ENCODE measurements at places on chromosomes 12 and 14.

GRCh38 chr12:62621101-62621638 is 154.5 kb downstream of the MON2 start:
- DNase-seq: no peak

- DNase-seq: no peak
These were observed 422.2 kb downstream of the APAF1 start for GRCh38 chr12:99067171-99067785.

DNA sequence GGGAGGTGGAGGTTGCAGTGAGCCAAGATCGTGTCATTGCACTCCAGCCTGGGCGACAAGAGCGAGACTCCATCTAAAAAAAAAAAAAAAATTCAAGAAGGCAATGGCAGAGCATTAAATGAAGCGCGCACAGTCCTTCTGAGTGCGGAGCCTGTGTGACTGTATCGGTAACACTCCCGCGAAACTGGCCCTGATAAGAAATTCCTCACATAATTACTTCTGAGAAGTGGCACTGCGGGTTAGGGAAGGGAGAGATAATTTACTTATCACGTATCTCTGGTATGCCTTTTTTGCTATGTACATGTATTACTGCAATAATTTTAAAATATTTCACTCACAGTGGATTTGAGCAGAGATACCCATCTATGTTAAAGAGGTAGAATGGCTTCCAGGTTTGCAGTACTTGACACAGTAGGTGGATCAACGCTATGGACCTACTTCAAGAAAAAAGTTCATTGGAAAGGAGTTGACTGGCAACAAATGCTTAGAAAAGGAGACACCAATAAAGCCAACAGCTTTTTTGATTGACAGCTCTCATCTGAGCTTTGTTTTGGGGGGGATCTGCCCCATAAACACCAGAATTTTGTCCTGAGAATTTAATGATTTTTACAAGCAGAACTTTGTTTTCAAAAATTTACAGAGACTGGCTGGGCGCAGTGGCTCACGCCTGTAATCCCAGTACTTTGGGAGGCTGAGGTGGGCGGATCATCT is 29.2 kb upstream of the SPTLC2 start:
- DNase-seq: no peak

DNA sequence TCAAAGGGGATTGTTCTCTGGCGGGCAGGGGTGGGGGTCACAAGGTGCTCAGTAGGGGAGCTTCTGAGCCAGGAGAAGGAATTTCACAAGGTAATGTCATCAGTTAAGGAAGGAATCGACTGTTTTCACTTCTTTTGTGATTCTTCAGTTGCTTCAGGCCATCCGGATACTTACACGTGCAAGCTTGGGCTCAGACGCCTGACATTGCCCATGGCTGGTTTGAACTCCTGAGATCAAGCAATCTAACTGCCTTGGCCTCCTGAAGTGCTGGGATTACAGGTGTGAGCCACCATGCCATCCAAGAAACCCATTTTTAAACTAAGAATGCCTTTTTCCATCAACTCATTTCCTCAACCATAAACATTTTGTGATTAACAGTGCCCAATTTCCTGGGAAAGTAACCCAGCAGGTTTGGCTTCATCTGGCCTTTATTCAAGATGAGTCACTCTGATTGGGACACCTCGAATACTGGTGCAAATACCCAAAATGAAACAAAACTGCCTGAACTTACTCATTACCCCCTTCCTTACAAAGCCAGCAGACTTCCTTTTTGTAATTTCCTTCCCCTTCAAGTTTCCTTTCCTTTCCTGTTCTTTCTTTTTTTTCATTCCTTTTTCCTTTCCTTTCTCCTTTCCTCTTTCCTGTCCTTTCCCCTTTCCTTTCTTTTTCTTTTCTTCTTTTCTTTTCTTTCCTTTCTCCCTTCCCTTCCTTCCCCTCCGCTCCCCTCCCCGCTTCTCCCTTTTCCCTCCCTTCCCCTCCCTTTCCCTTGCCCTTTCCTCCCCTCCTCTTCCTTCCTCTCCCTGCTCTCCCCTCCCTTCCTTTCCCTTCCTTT is 10.2 kb upstream of the RNASE10 start:
- DNase-seq: no peak

DNA sequence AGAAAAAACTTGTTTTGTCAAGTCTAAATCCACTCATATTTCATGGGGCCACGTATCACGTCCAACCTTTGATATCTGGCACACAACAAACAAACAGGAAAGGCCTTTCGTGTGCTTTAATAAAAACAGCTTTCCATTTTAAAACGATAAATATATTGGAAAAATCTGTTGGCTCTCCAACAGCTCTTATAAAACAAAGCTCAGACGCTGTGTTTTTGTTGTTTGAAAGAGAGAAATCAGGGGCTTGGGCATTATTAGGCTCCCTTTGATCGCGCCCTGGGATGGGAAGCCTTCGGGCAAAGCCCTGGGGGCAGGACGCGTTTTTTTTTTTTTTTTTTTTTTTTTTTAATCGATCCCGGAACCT is 429 bp upstream of the PLEKHA5 start:
- DNase-seq: no peak

GRCh38 chr12:30827101-30828066 is 72.6 kb upstream of the CAPRIN2 start:
- DNase-seq: peak; percentile 29

GRCh38 chr12:56014205-56014604 is 6.6 kb upstream of the IKZF4 start:
- DNase-seq: no peak

- DNase-seq: no peak
These were observed 2.0 kb upstream of the ANKRD9 start for GRCh38 chr14:102511538-102511937.

DNA sequence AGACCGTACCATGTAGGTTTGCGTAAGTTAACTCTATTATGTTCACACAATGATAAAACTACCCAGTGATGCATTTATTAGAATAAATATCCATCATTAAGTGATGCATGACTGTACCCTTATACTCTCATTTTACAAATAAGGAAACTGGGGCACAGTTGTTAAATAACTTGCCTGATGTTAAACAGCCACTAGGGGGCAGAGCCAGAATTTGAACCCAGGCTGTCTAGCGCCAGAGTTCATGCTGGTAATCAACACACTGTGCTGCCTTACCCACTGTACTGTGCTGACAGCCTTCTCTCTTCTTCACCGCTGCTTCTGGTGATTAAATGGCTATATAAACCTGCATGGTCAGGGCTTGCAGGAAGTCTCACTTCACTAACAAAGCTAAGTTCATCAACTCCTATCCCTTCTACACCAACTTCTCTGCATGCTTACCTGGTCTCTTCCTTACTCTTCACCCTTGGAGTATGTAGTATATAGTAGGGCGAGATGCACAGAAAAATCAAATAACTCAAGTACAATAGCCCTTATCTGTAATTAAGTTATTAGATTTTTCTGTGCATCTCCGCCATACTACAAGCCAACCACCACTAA is 43.6 kb upstream of the APPL2 start:
- peak; percentile 58 for DNase-seq

GRCh38 chr14:93936245-93936644 is 9.1 kb downstream of the FAM181A start:
- no peak for DNase-seq

DNA sequence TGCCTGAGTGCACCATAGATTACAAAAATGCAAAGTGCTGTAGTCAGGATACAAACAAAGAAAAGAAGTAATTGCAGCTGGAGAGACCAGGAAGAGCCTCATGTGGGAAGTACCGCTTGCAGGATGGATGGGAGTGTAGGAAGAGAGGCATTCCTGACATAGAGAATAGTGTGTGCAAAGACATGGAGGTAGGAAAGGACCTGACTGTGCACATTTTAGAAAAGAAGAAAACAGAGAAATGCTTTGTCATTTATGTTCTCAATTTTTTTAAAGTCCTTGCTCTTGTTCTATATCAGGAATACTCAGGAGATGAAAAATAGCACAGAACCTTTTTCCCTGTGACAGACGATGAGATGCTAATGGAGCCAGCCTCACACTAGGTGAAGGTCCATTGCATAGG is 358.7 kb upstream of the TMPO start:
- DNase-seq: no peak

GRCh38 chr12:127619869-127620734 is 646.9 kb upstream of the TMEM132C start:
- DNase-seq: no peak

GRCh38 chr12:106234449-106234848 is 13.4 kb downstream of the CKAP4 start:
- no peak for DNase-seq

GRCh38 chr12:58513301-58513834 is 406.9 kb downstream of the LRIG3 start:
- DNase-seq: no peak

GRCh38 chr12:105212438-105212837 is 23.5 kb downstream of the APPL2 start:
- no peak for DNase-seq

GRCh38 chr12:132561427-132562156 is 48.8 kb downstream of the LRCOL1 start:
- DNase-seq: peak; percentile 78

- DNase-seq: no peak
These were observed 24.4 kb upstream of the TC2N start for GRCh38 chr14:91891721-91892220.

DNA sequence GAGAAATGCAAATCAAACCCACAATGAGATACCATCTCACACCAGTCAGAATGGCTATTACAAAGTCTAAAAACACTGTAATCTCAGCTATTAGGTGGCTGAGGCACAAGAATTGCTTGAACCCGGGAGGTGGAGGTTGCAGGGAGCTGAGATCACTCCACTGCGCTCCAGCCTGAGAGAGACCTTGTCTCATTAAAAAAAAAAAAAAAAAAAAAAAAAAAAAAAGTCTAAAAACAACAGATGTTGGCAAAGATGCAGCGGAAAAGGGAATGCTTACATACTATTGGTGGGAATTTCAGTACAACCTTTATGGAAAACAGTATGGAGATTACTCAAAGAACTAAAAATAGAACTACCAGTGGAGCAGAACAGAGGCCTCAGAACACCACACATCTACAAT is 19.0 kb upstream of the ATF7 start:
- DNase-seq: no peak

GRCh38 chr12:51374361-51374760 is 16.8 kb downstream of the GALNT6 start:
- no peak for DNase-seq

GRCh38 chr12:120267736-120268135 is 2.2 kb upstream of the PXN start:
- DNase-seq: no peak

DNA sequence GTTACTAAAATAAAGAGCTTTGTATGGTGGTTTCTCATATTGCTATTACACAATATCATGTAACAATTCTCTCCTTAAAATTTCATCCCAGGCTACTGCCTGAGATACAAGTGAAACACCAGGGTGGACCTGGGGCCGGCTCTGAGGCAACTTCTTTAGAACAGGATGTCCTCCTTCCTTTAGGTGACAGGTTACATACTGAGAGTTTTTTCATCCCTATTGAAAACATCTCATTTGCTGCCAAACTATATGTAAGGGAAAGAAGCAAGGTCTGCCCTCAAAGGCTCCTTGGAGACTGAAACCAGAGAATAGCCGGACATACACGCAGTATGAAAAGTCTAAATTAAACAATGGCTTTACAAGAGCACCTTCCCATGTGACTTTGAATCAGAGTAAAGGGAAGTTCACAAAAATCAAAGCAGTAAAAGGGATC is 139.9 kb downstream of the DUSP6 start:
- no peak for DNase-seq

GRCh38 chr12:71780237-71780822 is 25.7 kb downstream of the RAB21 start:
- no peak for DNase-seq

DNA sequence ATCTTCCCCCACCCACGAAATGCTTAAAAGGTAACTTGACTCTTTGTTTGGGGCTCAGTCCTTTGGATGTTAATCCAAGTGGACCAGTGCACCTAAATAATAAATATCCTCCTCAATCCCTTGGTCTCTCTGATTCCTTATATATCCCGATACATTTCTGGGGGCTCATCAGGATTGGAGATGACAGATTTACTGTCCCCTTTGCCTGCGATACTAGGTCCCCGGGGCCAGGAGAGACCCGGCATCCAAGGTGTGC is 26.3 kb downstream of the KLRK1 start:
- no peak for DNase-seq

DNA sequence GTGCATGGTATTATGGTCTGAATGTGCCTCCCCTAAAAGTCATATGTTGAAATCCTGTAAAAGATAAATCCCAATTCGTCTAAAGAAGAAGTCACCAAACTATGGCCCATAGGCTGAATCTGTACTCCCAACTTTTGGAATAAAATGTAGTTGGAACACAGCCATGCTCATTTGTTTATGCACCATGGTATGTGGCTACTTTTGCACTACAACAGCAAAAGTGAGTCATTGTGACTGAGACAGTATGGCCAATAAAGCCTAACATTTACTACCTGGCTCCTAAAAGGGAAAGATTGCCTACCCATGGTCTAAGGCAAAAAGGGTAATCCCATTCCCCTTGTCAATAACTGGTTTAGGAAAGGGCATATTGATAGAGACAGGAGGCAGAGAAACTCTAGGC is 101.8 kb downstream of the LRIG3 start:
- DNase-seq: no peak

DNA sequence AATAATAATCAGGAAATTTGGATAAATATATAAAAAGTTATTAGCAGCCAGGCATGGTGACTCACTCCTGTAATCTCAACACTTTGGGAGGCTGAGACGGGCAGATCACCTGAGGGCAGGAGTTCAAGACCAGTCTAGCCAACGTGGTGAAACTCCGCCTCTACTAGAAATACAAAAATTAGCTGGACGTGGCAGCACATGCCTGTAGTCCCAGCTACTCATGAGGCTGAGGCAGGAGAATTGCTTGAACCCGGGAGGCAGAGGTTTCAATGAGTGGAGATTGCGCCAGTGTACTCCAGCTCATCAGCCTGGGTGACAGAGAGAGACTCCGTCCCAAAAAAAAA is 64.5 kb downstream of the SYT1 start:
- DNase-seq: no peak
